CD4-positive, alpha-beta T cell treated with Interleukin-2 at 100 ng/mL for 4 hours (primary cell): ENCODE measurements at places on chromosomes 2 and 18.

GRCh38 chr2:238226698-238227586 is 12.9 kb downstream of the HES6 start:
- DNase-seq, result no peak

GRCh38 chr2:154696810-154697417 is 1.6 kb upstream of the KCNJ3 start:
- no peak for DNase-seq

DNA sequence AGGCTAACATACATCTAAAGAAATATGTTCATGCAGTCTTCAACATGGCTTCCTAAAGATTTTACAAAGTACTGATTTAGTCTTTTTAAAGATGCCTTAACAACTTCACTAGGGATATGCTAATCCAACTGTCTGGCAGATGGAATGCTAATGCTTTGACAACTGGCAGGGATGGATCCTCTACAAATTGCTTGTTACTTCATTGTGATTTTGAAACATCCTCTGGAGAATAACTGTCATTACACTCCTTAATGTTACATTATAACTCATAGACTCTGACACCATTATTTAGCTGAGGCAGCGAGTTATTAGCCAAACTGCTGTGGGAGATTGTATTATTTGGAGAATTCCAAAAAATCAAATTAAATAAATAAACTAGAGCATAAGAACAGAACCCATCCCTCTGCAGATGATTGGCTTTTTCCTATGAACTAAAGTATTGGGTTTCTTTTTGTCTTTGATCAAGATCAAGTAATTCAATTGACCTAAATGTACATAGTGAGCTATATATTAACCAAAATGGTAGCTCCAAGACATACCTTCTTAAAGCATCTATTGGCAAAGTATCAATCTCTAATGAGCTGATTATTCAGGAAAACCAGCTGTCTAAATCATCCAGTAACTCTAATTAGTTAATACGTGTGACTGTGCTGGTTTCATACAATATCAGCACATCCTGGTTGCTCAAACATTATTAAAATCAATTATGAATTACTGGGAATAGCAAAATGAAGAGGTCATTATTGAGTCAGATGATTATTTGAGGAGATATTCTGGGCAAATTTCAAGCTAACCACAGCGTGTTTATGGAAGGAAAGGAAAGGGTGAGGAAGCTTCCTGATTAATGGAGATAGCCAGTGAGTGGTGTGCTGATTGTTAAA is 321.3 kb upstream of the TFPI start:
- DNase-seq, result no peak

DNA sequence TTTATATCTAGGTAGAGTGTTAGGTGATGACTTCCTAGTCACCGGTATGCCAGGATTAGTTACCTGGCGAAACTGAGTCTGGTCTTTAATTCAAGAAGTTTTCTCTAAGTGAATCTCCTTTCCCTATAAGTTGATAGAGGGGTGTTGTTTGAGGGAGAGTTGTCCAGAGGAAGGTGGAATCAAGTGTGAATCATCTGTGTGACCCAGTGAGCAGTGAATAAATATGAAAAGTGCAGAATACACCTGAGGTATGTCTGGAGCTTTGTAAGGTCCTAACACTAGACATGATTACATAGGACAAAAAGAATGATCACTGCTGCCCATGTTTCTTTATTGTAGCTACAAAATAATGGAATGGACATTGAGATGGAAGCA is 11.2 kb downstream of the POU3F3 start:
- DNase-seq, result no peak

DNA sequence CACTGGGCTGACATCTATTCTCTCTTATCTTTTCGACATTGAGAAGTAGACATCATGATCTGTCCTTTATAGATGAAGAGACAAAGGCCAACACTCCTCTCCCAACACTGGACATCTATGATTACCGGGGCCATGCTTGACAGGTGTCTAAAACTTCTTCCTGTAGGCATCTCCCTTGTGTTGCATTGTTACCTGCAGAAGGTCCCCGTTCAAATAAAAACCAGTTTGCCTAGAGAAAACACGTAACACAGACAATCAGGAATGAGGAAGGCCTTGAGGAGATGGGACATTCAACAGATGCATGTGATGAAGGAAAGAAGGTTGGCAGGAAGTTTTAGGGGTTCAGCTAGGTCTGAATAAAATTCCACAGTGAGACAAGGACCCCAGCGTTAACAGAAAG is 70.8 kb upstream of the ST8SIA3 start:
- no peak for DNase-seq

DNA sequence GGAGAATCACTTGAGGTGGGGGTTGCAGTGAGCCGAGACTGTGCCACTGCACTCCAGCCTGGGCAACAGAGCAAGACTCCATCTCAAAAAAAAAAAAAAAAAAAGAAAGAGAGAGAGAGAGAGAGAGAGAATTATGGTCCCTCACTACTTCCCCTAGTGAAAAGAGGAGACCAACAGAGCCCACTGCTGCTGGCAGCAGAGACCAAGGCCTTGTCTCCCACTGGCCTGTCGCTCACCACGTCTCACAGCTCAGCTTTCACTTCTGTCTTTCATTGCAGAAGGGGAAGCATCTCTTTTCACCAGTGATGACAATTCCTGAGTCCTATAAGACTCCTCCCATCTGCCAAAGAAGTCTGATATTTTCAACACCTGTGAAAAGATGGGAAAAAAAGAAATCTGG is 81.3 kb downstream of the CLHC1 start:
- no peak for DNase-seq

DNA sequence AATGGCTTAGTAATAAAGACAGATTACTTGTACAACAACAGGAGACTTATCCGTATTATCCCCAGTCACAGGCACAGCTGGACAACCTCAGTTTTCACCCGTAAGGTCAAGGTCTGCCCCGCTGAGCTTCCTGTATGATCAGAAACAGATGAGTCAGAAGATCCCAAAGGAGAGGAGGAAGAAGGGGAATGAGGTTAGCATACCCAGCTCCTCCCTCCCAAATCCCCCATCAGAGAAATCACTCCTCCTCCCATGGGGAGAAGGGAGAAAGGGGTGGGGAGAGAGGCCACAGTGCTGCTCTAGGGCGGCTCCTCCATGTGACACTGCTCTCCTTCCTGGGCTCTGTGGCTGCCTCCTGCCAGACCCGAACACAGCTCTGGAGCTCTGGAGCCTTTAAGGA is 53.8 kb upstream of the SPTBN1 start:
- no peak for DNase-seq
